Omental fat pad (tissue), 4 donors: ENCODE measurements at places on chromosomes 4 and X. TPM values are rescaled to one million over a fixed set of nuclear protein-coding genes. Genes with fewer than 3 reads are reported as not detected.

The PCDH10 gene
- total RNA-seq: under 0.01 TPM

The CSAG1 gene
- total RNA-seq: not detected

The LINC00632 gene
- 588 TPM for total RNA-seq

GRCh38 chrX:68936608-68937007 lies 107.8 kb downstream of the EFNB1 start:
- no peak for DNase-seq

- DNase-seq: no peak
These were observed 9.6 kb downstream of the CC2D2A start for GRCh38 chr4:15479089-15479912.

DNA sequence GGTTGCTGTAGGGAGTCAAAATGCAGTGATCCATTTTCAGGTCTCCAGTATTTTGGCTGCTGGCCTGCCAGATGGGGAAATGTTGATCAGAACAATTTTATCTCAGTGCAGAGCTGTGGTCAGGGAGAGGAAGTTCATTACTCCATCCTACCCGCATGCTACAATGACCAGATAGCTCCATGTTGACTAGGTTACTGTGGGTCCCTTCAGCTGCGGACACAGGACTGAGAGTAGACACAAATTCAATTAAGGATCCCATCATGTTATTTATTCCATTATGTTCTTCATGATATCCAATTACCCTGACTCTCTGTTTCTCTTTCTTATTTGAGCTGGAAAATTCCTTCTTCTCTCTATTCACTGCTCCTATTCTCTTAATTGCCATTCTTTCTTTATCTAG lies 16.3 kb downstream of the SYNPO2 start:
- DNase-seq: no peak

- no peak for DNase-seq
These were observed 709.3 kb downstream of the PCDH18 start for GRCh38 chr4:136823020-136823419.
